Activated CD8-positive, alpha-beta memory T cell treated with anti-CD3 and anti-CD28 coated beads for 1 hour (primary cell): ENCODE measurements at places on chromosomes 5 and 9.

DNA sequence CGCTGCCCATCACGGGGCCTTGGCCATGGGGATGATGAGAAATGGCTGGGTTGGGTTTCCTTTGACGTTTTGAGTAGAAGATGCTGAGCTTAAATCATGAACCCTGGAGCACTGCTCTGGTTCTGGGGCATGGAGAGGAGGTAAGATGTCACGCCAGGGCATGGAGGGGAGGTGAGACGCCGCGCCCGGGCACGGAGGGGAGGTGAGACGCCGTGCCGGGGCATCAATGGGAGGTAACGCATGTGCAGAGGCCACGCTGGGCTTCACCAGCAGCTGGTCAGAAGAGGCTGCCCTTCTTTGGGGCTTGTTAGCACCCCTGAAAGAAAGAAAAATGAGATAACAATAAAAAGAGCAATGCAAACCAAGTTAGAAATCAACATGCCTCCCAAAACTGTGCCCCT is 322.5 kb upstream of the IRX4 start:
- no peak for DNase-seq

- no peak for DNase-seq
Measured at GRCh38 chr9:129174724-129175514, 3.1 kb downstream of the IER5L start.

- DNase-seq: no peak
Measured at GRCh38 chr9:5466766-5467165, 16.4 kb downstream of the CD274 start.

DNA sequence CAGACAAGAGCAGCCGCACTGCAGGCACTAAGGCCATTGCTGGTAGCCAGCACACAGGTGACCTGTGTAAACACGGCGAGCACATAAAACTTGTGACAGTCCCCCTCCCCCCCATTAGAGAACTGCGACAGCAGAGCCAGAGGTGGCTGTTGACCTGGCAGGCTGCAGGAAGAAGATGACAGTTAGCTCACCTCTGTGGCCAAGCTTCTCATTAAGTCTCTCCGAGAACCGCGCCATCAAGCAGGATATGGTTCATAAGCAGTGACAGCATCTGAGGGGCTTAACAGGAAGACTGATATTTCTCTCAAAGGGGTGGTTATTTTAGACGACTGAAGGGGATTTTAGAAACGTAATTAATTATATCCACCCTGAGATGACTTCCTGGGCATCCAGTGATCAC is 5.2 kb downstream of the SURF4 start:
- DNase-seq: no peak

DNA sequence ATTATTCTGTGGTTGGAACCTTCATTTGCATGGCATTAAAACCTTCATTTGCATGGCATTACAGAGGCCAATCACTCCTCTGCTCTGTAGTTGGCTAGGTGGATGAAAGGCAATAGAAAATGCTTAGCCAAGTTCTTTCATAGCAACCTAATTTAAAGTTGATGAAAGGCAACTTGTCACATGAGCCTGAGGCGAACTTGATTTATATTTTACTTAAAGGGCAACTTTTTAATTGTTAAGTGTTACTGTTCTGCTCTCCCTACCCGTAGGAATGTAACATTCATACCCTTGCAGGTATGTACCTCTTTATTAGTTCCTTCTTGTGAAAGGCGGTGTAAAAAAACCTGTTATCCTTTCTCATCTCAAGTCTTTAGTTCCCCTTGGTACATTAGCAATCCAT is 7.9 kb upstream of the ERMP1 start:
- no peak for DNase-seq

- no peak for DNase-seq
Measured at GRCh38 chr5:164420161-164420560, 914.7 kb downstream of the MAT2B start.

- DNase-seq: no peak
Measured at GRCh38 chr9:33223696-33224095, 16.3 kb upstream of the SPINK4 start.

- no peak for DNase-seq
Measured at GRCh38 chr5:139194486-139194885, 3.7 kb downstream of the SIL1 start.

DNA sequence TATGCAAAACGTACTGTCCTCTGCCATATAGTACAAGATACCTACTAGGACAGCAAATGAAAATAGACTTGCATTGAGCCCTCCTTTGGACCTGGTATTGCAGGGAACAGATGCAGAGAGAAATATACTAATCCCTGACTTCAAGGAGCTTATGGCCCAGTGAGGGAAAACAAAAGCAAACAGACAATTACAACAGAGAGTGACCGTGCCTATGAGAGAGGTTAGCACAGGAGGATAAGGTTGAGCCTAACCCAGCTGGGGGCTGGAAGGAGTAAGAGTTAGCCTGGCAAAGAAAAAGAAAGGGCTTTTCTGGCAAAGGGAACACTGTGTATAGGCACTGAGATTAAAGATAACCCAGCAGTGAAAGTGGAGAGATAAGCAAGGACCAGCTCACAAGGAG is 5.5 kb downstream of the CDC26 start:
- DNase-seq: no peak

- no peak for DNase-seq
Measured at GRCh38 chr5:124662181-124662781, 84.2 kb downstream of the ZNF608 start.

- no peak for DNase-seq
Measured at GRCh38 chr5:33482335-33482734, 41.6 kb downstream of the TARS1 start.

- no peak for DNase-seq
Measured at GRCh38 chr9:38149647-38150046, 80.6 kb upstream of the SHB start.

DNA sequence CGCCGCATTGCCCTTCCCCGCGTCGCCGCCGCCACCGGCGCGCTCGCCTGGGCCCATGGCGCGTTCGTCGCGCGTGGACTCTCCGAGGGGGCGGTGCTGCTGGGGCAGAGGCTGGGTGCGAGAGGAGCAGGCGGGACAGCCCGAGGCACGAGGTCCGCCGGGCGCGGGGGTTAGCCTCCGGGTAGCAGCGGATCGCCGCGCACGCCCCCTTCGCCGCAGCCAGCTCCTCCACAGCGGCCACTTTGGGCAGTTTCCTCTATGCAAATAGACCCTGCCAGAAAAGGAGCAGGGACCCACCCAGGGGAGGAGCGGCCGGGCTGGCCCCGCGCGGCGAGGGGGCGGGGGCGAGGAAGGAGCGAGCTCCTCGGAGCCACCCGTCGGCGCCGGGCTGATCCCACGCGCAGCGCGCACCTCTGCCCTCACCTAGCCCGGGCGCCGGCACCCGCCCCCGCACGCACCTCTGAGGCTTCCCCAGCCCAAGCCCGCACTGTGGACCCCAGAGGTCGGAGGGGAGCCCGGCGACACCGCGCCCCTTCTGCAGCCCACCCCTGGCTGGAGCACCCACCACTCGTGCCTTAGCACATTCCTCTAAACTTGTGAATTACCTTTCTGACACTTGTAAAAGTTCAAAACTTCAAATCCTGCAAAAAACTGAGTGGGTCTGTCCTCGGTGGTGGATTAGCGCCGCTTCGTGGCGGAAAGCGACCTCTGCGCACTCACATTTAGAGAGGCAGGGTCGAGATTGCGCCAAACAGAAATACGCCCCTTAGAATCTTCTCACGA is at the start of gene COL23A1:
TSS of gene COL23A1 (minus strand) at position 253 of the 783 bp plus-strand sequence.
- no peak for DNase-seq

DNA sequence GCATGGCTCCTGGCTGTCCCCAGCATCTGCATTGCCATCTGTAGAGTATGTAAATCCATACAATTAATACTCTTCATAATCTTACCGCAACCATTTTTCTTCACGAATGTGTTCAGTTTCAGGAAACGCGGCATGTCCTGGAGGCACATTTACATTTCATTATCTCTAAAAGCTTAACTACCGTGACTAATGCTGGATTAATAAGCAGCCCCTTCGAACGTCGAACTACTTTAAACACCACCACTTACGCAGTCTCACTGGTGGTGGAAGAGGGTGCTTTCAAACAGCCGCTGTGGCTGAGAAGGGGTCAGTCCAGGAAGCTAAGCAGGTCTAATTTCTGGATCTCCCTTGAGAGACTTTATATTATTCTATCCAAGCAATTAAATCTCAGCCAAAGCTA is 85.6 kb downstream of the C5orf15 start:
- no peak for DNase-seq

DNA sequence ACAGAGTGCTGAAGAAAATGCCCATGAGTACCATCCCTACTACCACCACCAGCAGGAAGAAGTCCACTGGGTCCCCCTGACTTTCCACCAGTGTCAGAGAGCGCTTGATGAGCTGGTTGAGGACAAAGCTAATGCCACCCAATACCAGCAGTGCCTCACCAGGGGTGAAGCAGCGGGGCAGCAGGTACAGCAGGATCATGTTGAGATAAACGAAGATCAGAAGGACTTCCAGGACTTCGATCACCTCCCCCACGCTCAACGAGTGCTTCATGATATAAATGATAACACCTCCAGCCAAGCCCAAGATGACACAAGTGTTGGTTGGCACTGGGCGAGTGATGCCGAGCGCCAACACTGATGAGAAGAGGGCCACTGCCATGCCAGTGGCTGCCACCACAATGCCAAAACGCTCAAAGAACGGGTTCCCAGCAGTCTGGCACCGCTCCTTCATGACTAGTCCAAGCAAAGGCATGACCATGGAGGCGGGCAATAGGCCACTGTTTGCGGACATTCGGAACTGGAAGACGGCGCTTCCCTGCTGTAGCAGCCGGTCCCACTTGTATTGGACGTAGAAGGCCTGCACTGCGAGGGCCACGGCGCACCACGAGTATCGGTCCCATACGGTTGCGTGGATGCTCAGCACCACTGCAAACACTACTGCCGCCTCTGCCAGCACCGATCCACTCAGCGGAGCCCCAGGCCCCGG is 679 bp downstream of the DOLK start:
- DNase-seq: no peak
